NCI-H2171 (cell line): ENCODE measurements at places on chromosomes 7 and 10.

DNA sequence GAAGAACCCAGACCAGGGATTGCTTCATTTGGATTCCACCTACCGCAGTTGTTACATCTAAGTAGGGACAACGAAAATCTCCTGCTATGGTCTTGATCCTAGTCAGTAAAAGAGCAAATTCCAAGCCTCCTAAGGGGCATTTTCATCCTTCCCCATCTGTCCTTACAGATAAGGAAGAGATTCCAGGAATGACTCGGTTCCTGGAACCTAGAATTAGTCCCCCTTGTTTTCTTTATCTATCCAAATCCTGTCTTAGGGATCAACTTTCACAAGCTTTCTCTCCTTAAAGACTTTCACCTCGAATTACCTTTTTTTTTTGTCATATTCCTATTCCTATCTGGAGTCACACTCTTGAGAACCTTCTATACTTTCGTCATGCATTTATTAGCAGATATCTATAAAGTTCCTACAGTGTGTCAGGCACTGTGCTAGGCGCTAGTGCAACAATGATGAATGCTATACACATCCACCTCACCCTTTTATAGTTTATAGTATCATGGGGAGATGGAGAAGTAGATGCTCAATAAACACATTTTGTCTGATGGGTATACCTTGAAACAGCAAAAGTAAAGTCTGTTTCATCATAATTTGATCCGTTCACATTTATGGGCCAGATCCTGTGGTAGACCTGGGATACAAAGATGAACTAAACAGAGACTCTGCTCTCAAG lies 39.2 kb downstream of the LAMB4 start:
- DNase-seq, result no peak

- no peak for DNase-seq
Measured at GRCh38 chr10:10930979-10931743, 86.5 kb upstream of the CELF2 start.

DNA sequence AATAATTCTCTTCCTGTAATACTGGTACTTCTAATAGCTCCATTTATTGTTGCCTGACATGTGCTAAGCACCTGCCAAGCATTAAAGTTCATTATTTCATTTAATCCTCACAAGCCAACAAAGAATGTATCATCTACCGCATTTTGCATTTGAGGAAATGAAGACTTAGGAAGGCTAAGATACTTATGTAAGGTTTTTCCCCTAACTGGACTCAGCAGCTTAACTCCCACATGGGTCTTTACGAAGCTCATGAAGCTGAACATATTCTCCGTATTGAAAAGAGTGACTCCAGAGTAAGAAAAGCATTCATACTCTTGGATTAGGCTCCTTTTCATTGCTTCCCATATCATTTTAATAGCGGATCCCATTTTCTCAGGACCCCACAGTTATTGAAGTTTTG lies 155.7 kb upstream of the TMEM72 start:
- no peak for DNase-seq

GRCh38 chr7:71511361-71511807 lies 379.4 kb downstream of the GALNT17 start:
- DNase-seq, result peak; percentile 12

DNA sequence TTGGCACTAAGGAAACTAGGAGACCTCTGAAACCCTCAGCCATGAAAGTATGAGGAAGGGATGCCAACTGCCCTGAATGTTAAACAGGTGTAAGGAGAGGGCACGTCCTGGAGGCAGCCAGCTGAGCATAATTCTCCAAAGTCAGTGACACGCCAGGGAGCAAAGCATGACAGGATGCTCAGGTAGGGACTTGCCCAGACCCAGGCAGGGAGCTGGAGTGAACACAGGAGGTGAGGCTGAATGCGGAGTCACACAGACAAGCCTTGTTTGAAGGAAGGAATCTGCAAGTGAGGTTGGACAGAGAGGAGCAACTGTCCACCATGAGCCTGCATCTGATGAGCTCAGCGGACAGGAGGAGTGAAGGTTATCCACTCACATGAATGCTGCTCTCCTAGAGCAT lies 41.5 kb downstream of the KLRG2 start:
- DNase-seq, result peak; percentile 37

DNA sequence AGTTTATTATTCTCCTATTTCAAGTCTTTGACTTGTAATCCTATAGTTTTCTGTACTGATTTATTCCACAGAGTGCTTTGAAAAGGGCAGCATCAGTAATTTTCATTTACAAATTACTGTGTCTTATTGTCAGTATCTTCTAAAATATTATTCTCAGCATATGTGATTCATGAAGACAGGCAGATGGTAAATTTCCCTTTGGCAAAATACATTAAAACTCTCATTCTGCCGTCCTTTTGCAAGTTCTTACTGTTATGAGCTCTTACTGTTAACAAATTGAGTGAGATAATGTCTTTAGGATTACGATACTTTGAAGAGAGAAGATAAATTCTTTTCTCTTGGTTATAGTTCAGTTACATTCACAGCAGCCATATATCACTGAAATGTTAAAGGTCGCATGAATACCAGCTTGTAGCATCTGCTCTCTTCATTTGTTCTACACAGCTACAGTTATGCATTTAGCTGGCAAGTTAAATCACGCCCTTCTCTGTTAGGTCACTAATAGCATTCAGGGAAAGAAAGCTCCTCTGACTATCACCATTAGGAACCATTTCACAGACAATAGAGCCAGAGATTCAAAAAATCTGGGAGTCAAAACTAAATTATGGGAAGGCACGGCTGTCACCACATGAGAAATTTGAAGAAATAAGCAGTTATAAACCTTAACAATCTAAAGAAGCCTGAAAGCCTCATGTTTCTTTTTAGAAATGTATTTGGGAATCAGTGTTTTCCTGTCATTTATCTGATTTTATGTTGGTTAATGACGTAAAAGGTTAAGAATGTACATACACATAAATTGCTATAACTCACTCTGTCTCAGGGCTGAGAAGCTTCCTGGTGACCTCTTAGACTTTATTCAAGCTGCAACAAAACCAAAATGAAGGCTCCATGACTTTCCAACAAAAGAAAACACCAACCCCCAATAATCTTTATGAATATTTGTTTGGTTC lies 109.6 kb upstream of the SP4 start:
- no peak for DNase-seq

GRCh38 chr7:78473021-78473420 lies 674.4 kb downstream of the PHTF2 start:
- no peak for DNase-seq

GRCh38 chr10:1569208-1569607 lies 168.1 kb downstream of the ADARB2 start:
- DNase-seq, result no peak

DNA sequence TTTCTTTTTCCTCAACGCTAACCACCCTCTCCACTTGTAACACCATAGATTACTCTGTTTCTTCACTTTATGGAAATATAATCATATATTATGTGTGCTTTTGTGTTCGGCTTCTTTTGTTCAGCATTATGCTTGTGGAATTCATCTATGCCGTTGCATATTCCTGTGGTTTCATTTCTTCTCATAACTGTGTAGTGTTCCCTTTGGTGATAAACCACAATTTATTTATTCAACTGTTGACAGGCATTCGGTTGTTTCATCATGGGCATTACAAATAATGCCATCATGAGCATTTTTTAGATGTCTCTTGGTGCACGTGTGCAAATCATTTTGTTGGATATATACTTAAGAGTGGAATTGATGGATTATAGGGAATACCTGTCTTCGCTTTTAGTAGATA lies 12.1 kb downstream of the AVL9 start:
- no peak for DNase-seq

DNA sequence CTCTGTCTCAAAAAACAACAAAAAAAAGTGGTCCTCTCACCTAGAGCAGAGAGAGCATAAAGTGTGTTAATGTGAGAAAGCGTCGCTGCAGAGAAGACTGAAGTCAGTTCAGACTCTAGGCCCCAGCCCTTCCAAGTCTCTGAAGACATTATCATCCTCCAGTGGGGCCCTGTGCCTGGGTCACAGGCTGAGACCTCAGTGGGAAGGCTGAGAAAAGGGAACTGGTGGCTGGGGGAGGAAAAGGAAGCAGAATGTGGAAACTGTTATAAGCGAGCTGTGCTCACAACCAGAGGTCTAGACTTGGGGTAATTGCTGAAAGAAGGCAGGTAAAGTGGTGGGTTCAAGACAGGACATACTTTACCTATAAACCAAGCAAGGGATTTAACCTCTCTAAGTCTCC lies 4.9 kb upstream of the RRP12 start:
- no peak for DNase-seq

- DNase-seq, result no peak
Measured at GRCh38 chr10:24483701-24484100, 240.0 kb downstream of the ARHGAP21 start.

DNA sequence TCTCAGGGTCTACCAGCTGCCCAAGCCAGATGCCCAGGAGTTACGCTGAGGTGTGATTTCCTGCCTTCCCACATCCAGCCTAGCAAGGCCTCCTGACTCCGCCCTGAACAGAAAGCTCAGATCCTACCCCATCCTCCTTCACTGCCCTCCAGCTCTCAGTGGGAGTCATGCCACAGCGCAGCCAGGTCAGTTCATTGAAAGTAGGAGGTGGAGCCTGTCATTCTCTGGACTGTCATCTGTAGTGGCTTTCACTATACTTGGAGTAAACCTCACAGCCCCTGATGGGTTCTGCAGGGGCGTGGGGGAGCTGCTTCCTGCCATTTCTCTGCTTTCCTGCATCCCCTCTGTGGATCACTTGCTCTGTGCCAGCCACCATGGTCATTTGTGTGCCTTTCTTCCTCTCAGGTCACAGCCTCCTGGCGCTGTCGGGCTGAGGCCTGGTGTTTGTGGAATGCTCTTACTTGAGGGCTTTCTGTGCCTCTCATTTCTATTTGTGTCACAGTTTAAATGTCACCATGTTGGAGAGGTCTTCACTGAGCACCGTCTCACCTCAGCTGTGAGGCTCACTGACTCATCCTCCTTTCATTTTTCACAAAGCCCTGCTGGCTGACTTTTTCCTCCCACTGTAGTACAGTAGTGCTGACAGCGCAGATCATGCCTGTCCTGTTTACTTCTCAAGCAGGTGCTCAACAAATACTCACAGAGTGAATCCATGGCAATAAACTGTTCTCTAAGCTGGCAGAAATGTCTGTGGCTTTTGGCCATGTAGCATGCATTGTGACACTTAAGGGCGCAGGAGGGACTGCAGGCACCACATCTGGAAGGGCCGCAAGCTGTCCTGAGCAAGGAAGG lies 61.0 kb upstream of the TMEM248 start:
- DNase-seq, result no peak

GRCh38 chr7:114364151-114364550 lies 50.5 kb upstream of the FOXP2 start:
- no peak for DNase-seq

DNA sequence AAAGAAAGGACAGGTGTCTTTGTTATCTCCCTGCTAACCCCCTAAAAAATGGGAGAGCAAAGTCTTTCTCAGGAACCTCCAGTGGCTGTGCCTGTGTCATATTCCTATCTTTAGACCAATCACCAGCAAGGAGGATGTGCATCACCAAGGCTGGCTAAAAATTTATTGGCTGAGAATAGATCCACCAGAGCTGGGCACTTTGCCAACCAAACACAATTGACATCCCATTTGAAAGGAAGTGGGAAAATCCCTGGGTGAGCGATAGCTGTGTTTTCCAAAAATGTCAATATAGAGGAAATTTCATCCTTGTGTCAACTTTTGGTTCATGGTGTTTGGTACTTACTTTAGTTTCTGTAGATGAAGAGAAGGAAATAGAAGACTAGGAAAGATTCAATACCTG lies 13.1 kb upstream of the GPR141 start:
- DNase-seq, result no peak

DNA sequence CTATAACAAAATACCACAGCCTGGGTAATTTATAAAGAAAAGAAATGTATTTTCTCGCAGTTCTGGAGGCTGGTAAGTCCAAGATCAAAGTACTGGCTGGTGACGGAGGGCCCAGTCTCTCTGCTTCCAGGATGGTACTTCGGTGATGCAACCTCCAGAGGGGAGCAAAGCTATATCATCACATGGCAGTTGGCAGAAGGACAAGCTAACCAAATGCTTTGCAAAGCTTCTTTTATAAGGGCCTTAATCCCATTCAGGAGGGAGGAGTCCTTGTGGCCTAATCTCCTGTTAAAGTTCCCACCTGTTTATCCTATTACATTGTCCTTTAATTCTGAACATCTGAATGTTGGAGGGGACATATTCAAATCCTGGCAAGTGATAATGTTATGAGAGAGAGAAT lies 134.1 kb upstream of the SP4 start:
- no peak for DNase-seq

DNA sequence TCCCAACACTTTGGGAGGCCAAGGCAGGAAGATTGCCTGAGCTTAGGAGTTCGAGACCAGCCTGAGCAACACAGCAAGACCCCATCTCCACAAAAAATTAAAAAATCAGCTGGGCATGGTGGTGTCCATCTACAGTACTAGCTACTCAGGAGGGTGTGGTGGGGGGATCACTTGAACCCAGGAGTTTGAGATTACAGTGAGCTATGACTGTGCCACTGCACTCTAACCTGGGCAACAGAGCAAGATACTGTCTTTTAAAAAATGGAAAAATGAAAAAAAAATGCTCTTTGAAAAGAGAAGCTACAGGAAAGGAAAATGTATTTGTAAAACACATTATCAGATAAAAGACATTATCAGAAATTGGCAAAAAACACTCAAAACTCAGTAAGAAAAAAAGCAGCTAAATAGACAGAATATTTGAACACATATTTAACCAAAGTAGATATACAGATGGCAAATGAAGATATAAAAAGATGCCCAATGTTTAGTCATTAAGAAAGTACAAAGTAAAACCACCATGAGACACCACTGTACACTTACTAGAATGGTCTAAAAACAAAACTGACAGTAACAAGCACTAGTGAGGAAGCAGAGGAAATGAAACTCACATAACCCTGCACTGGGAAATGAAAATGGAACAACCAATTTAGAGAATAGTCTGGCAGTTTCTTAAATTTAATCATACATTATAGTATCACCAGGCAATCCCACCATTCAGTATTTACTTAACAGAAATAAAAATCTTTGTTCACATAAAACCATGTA lies 40.5 kb downstream of the NRBF2 start:
- DNase-seq, result no peak

DNA sequence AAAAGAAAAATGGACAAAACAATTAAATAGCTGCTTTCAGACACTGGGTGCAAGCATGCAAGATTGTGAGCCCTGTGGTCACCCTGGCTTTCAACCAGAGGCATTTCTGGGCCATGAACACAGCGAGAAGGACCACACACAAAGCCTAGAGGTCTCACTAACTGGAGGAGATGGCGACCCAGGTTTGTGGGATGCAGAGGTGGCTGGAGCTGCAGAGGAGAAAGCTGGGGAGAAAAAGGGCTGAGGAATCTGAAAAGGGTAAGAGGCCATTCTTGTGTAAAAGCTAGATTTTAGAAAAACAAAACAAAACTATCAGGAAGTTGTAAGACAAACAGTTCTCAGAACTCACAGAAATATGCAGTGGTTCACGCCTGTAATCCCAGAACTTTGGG lies 30.1 kb upstream of the PTPRN2 start:
- no peak for DNase-seq
